ENCODE measurements at places on chromosomes 13 and 19.

GRCh38 chr19:45163751-45164460, 3.1 kb upstream of the NKPD1 start:
- DNase-seq: no peak

DNA sequence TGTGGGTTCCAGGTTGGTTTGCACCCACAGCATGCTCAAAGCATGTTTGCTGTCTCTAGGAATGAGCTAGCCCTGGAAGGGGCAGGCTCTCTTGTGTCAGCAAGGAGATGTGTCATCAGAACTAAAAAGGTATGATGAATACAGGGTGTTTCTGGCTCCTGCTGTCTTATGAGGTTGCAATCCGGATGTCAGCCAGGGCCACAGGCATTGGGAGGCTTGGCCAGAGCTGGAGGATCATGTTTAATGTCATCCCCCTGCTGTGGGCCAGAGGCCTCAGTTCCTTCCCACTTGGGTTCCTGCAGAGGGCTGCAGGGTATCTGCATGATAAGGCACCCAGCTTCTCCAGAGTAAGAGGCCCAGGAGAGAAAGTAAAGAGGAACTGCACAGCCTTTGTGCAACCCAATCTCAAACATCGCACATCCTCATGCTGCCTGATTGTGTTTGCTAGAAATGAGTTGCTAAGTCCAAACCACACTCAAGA, 193.6 kb downstream of the COL4A1 start:
- peak; percentile 73 for DNase-seq

- peak; percentile 69 for DNase-seq
Measured at GRCh38 chr19:5718037-5718578, 1.8 kb downstream of the LONP1 start.

GRCh38 chr13:112903606-112904195, 65.3 kb upstream of the MCF2L start:
- DNase-seq: no peak

- no peak for DNase-seq
Measured at GRCh38 chr13:103097366-103097928, 31.2 kb upstream of the SLC10A2 start.

DNA sequence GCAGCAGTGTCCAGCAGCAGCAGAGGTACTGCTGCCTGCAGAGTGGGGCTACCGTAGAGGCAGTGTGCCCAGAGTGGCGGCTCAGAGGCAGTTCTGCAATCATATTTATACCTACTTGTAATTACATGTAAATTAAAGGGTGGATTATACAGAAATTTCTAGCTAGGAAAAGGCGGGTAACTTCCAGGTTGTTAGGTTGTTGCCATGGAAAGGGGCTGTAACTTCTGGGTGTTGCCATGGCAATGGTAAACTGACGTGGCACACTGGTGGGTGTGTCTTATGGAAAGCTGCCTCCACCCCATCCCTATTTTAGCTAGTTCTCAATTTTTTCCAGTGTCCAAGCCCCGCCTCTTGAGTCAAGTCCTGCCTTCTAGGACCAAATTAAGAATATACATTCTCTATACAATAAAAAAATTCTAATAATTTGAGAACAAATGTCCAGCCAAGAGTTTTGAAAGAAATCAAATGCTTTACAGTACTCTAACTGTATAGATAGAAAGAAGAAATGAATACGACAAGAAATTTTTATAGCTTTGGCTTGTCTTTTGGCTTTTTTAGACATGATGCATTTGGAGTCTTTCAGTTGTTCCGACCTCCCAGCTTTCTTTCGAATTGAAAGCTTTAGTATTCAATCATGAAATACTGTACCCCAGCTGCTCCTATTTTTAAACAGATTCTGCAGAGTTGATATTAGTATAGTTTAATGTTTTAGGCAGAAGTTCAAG, 816.6 kb downstream of the DIAPH3 start:
- DNase-seq: no peak

- DNase-seq: no peak
Measured at GRCh38 chr13:21676611-21677021, 5.7 kb downstream of the FGF9 start.

- DNase-seq: no peak
Measured at GRCh38 chr13:21703846-21704245, 33.0 kb downstream of the FGF9 start.

Measured in inflammatory macrophage (primary cell).